Urothelium cell line (cell line): ENCODE measurements at places on chromosomes 6 and 20.

DNA sequence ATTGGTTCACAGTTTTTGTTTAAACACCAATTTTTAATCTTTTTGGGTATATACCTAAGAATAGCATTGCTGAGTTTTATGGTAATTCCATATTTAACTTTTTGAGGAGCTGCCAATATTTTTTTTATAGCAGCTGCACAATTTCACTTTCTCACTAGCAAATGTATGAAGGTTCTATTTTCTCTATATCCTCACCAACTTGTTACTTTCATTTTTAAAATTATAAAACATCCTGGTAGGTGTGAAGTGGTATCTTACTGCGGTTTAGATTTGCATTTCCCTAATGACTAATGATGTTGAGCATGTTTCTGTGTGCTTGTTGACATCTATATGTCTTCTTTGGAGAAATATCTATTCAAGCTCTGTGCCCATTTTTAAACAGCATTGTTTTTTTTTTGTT lies 452.1 kb downstream of the GRIK2 start:
- no peak for DNase-seq

DNA sequence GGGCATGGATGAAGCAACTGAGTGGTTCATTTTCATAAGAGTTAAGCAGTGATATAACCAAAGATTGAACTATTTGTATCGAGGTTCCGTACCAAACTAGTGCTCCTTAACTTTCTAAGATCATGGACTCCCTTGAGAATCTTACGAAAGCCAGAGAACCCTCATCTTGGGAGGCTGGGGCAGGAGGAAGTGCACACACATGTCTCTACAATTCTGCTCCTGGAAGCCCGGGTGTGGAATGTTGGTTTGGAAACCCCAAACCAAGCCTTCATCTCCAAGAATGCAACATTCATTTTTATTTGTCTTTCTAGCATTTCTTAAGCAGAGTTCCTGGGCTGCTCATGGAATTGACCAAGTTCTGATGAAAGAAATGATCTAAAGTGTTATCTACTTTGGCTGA lies 250.5 kb upstream of the PRND start:
- no peak for DNase-seq

GRCh38 chr6:11711003-11711983 lies 67.3 kb downstream of the ADTRP start:
- no peak for DNase-seq

- DNase-seq, result no peak
These were observed 34.9 kb downstream of the DYNLT1 start for GRCh38 chr6:158609455-158610155.

GRCh38 chr20:51440589-51440988 lies 101.9 kb downstream of the NFATC2 start:
- no peak for DNase-seq

DNA sequence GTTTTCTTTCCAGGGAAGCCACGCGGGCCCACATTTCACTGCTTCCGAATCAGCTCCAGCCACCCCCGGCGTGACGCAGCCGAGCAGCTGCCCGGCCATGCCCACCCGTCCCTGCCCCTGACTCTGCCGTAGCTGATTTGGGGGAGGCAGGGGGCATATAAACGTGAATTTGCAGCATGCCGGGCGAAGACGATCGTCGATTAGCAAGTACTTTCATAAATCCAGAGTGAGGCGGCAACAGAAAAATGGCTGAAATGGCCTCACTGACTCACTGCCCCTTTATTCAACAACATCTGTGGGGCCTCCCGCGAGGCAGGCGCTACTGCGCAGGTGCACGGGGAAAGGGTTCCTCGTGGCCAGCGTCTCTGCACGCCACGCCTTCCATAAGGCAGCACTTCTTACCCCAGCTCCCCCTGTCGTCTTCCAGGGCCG lies 118.0 kb downstream of the DLL1 start:
- DNase-seq, result no peak

DNA sequence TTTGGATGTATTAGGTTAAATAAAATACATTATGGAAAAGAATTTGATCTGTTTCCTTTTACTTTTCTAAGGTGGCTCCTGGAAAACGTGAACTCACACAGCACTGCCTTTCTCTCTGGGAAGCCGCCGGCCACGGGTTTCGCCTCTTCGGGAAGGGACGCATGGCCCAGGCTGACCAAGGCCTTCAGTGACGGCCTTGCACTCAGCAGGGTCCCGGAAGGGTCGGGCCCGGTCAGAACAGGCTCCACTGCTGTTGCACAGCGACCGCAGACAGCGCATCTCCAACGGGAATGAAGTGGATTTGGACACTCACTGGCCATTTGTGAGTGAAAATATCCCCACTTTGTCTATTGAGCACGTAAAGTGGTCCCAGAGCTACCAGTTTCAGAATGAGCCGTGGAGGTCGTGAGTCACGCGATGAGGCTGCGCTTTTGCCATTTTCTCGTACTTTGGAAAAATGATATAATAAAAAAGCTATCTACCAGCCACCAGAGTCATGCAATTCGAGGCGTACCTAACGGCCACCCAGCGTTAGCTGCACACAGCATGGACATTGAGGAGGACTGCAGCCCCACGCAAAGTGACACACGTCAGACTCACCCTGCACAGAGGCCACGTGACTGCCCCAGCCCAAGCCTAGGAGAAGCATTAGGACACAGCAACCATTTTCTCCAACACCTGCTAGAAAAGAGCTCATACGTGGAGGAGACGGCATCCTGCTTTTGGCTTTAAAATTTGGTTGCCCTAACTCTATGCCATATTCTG lies 244.3 kb downstream of the TTLL2 start:
- DNase-seq, result no peak

DNA sequence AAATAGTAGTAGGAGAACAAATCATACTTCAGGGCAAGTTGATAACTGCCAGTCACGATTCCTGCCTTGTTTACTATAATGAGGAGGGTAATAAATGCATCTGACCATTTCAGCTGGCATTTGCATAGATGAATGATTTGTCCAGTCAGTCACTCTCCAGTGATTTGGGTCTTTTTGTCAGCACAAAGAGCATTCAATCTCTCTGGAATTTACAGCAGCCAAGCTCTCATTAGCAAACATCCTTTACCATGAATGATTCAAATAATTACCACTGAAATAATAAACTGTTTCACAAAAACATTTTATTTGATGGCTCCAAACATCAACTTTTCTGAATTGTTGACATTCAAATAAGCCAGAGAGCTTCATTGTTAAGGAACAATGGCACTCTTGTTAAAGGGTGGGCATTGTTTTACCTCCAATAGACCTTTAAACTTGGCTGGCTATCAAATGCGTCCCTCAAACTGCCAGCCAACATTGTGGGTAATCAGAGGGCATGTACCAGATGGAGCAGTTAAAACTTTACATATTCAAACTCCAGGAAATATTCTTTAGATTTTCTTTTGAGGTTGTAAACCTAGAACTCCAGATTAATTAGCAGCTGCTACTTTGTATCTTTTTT lies 30.0 kb upstream of the FBXL4 start:
- DNase-seq, result no peak

- DNase-seq, result no peak
These were observed 45.8 kb upstream of the PAK5 start for GRCh38 chr20:9884666-9885065.

DNA sequence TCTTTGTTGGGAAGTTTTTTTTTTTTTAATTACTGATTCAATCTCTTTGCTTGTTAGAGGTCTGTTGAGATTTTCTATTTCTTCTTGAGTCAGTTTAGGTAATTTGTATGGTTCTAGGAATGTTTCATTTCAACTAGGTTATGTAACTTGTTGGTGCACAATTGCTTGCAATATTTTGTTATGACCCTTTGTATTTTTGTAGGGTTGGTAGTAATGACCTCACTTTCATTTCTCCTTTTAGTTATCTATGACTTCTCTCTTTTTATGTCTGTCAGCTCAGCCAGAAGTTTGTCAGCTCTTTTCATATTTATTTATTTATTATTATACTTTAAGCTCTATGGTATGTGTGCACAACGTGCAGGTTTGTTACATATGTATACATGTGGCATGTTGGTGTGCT lies 51.1 kb upstream of the SLC24A3 start:
- no peak for DNase-seq

DNA sequence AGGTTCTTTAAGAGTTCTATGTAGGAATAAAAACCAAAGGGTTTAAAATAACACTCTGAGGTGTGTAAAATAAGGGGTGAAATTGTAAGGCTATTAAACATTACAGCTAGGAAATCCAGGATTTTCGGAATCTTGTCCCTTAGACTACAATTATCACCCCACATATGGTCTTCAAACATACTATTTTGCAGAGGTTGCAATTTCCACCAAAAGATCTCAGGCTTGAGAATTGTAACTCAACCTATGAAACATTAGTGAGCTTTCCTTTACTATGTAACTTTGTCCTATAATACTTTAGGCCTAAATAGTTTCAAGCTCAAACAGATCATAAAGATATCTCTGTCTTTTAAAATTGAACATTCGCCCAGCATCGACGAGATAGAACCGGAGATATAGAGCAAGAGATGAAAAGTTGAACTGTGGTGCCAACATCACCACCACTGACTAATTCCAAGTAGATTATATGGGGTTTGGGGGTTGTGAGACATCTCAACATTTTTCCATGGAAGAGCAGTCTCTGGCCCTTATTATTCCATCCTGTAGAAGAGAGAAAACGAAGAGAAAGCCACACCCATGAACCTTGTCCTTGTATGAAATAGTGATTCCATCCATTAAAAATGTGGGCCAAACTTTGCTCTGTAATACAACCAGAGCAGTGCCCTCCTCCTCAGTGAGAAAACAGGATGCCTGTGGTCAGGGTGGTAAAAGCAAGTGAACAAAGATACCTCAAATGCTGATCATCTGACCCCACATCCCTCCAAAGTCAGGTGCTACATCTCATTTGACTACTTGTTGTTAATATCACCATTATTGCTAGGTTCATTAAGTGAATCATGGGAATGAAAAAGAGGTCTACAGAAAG lies 284.5 kb upstream of the GJE1 start:
- peak; percentile 44 for DNase-seq

DNA sequence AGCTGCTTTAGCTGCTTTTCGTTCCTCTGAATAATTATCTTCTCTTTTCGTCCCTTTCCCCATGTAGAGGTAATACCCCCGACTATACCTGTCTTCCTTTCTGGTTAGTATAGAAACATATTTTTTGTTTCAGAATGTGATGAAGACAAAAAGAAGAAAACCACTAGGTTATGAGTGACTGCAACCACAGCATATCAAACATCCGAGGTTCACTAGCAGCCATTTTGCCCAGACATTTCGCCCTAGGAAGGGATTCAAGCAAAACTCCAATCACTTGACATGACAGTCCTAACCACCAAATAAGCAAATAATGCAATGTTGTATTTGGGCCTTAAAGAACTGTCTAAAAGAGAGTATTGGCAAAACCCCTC lies 9.4 kb downstream of the SNX5 start:
- DNase-seq, result no peak

- no peak for DNase-seq
These were observed 70.8 kb downstream of the YTHDF1 start for GRCh38 chr20:63145156-63145555.

DNA sequence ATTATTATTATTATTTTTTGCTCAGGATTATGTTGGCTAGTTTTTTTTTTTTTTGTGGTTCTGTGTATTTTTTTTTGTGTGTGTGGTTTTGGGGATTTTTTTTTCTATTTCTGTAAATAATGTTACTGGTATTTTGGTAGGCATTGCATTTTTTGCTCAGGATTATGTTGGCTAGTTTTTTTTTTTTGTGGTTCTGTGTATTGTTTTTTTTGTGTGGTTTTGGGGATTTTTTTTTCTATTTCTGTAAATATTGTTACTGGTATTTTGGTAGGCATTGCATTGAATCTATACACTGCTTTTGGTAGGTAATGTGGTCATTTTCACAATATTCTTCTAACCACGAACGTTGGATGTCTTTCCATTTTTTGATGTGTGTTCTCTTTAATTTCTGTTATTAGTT lies 17.4 kb downstream of the PHF3 start:
- DNase-seq, result no peak

- no peak for DNase-seq
These were observed 38.6 kb downstream of the HLA-DPB1 start for GRCh38 chr6:33114406-33114805.

- DNase-seq, result peak; percentile 55
These were observed 38.4 kb downstream of the KIF25 start for GRCh38 chr6:168035661-168036545.

- peak; percentile 78 for DNase-seq
These were observed 61.7 kb downstream of the UTRN start for GRCh38 chr6:144346719-144347447.

GRCh38 chr20:58716476-58717277 lies 24.1 kb downstream of the NPEPL1 start:
- no peak for DNase-seq

DNA sequence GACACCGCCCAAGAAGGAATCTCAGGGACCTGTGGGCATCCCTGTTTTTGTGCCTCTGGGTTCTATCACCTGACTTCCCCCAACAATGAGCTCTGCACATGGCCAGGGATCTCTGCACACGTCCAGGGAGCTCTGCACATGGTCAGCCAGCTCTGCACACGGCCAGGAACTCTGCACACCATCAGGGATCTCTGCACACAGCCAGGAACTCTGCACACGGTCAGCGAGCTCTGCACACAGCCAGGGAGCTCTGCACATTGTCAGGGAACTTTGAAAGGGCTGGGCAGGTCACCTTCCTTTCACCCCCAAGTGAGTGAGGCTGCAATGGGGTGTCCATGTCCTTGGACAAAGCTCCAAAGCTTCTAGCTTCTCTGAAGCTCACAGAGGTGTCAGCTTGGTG lies 5.2 kb upstream of the SLCO4A1 start:
- DNase-seq, result no peak

GRCh38 chr6:10479939-10480700 lies 41.0 kb upstream of the GCNT2 start:
- DNase-seq, result no peak

DNA sequence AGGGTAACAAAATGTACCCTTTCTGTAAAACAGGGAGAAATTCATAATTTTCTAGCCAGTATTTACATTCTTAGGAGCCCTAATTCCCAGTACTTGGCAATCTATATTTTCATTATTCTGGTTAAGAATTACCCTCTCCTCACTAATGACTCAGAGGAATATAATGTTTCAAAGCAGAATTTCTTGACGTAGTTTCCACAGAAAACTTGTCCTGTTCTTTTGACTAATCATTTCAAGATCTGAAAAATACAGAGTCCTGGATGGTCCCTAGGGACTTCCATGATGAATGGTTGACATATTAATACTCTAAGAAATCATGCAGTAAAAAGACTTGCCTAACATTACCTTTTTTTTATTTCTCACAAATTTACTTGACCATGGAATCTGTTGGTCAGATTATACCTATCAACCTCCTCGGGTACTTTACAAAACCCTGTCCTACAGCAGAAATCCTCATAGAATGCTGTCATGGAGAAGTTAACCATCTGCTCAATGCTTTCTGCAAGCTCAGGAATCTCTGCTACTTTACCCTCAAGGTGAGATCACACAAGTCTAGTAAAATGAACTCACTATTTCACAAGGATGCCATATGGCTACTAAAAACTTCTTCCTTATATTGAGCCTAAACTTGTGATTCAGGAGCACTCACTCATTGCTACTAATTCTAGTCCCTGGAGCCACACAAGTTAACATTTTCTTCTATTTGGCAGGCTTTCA lies 202.1 kb upstream of the CNR1 start:
- no peak for DNase-seq

GRCh38 chr6:159066483-159066882 lies 21.7 kb upstream of the TAGAP start:
- DNase-seq, result no peak
